ENCODE measurements at places on chromosomes 5 and 9.
A peak's percentile ranks its signal among the peaks of the same experiment; 100 is the strongest.

DNA sequence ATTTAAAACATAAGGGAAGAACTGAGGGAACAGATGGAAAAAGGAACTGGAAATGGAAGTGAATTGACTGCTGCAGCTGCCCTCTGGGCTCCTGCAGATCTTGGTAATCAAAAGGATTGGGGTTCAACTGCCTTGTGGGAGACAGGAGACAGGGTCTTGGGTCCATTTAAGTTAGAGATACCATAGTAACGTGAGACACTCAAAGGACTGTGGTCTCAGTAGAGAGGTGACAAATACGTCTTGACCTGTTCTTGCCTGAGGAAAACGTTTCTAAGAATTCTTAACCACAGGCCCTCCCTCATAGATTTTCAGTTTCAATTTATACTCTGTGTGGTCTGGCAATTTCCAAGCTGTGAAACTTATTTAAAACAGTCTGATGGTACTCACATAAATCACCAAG lies 100.8 kb upstream of the DHFR start:
- no peak for DNase-seq

GRCh38 chr9:113528811-113529210 lies 65.3 kb downstream of the RGS3 start:
- no peak for DNase-seq

GRCh38 chr9:134607971-134608370 lies 33.6 kb upstream of the COL5A1 start:
- no peak for DNase-seq

- peak; percentile 44 for DNase-seq
Measured at GRCh38 chr9:90098408-90098807, 493.6 kb downstream of the GADD45G start.

DNA sequence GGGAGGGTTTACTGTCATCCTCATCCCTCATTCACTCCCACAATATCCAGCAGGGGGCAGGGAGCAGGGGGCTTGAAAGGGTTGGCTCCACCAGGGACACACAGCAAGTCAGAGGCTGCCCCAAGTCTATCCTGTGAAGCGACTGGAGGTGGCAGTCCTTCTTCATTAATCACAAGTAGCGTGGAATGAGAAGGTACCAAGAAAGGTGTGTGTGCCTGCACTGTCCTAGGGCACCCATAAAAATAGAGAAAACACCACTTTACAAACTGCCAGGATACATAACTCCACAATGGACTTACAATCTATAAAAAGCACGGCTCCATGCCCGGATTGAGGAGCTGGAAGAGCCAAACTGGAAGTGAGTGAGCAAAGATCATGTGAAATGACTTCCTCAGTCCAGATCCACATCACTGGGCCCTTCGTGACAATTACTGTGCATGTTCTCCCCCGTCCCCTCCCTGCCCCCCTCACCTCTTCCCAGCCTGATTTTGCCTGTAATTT lies 183.9 kb downstream of the SLIT3 start:
- DNase-seq, result peak; percentile 32

DNA sequence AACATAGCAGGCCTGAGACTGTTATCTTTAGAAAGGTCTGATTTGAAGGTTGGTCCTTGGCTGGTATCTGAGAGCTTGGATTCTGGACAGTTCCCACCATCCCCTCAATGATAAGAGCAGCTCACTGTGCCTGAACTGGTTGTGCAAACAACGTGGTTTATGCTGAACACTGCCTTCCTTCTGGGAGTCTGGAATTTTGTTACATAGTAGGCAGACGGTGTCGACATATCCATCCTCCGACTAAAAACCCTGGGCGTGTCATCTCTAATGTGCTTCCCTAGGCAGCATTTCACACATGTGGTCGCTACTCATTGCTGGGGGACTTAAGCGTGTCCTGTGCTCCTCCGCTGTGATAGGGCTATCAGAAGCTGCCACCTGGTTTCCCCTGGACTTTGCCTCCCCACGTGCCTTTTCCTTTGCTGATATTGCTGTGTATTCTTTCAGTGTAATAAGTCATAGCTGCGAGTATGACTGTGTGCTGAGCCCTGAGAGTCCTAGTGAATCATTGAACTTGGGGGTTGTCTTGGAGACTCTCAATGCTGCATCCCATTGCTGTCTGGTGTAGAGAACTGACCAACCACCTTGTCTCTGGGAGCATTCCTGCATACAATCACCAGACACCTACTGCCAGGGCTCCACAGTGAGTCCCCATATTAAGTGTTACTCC lies 119.1 kb upstream of the TBC1D2 start:
- no peak for DNase-seq

DNA sequence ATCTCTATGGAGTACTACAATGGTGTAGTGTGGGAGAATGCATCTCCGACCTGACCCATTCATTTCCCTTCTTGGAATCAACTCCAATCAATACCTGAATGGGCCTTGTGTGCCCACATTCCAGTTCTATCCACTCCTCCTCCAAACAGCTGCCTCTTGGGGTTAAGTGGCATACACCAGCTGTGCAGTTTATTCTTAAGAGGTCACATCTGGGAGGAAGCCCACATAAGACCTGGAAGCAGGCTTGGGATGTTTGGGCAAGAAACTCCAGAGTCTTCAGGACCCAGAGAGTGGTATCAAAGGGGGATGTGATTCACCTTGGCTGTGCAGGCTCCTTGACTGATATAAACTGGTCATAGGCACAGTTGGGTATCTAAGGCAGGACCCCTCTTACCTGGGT lies 46.0 kb downstream of the ACTBL2 start:
- peak; percentile 24 for DNase-seq

GRCh38 chr9:84856181-84856632 lies 186.7 kb downstream of the NTRK2 start:
- DNase-seq, result no peak

DNA sequence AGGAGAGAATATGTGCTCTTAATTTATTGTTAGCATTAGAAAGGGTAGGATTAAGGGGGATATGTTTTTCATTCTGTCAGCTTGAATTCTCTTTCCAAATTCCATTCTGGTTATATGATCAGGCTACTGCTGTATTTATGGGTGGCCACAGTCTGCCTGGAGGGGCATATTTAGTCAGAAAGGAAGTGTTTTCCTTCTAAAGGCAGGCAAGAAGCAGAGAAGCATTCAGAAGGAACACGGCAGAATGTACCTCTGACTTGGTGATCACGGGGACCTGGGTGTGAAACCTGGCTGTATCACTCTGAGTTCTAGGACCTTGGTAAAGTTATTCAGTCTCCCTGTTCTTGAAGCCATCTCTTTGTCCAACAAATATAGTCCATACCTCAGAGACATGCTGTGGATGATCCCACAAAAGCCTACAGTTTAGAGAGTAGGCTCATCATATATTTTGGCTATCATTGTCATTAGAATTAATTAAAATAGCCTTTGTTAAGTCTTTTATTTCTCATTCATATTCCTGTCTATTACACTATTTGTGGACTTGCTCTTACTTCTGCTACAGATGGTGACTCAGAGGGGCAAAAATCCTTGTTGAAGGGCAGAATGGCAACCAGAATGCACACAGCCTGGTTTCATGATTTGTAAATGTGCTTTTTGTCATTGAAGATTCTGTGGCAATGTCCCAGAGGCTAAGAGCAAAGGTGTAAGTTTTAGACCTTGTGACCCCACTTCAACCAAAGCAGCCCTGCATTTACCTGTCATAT lies 2.7 kb downstream of the TNC start:
- no peak for DNase-seq

GRCh38 chr9:136572003-136572827 lies 26.4 kb upstream of the NOTCH1 start:
- DNase-seq, result no peak

DNA sequence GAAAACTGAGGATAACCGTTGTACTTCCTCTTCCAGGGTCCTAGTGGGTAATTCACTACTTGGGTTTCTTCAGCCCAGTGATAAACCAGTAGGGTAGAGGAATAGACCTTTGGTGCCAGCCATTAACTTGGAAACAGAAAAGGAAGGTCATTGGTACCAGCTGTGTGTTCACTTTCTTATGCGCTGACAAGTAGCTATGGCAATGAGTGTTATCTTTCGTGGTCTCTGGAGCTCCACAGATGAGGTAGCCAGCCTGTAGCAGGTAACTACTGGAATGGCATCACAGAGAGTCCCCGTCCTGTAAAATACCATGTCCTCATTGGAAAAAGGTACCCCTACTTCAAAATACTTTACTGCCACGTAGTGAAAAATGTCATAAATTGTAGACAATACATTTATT lies 2.3 kb downstream of the UHRF2 start:
- DNase-seq, result no peak

GRCh38 chr9:69090140-69090750 lies 54.7 kb downstream of the FXN start:
- no peak for DNase-seq

- no peak for DNase-seq
Measured at GRCh38 chr9:123120953-123121352, 87.5 kb downstream of the GPR21 start.

DNA sequence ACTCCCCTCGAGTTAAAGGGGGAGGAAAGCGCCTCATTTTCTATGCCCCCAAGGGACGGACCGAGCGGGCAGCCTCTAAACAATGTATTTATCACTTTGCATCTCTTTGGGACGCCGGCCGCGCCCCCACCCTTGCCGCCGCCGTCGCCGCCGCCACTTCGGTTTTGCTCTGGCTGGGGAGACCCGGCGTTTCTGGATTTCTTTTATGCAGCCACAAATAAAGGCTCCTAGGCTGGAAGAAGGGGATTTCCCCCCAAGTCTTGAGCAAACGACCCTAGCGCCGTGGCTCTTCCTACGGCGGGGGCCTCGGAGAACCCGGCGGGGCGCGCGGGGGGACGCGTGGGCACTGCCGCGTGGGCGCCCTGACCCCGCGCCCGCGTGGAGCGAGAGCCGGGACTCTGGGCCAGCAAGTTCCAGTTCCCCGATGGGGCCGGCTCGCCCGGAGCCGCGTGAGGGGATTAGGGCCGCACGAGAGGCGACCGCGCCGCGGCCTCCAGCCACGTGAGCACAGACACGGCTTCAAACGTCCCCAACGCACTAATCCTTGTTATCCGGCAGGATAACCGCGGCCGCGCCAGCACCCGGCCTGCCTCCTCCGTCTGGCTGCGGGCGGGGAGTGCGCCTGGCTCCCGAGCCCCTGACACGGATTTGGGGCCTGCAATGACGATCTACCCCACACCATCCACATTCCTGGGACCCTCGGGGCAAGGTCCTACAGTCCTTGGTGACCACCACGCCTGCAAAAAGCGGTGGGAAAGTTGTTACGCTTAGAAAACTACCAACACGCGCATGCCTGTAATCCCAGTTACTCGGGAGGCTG lies 7.9 kb upstream of the NEUROG1 start:
- DNase-seq, result peak; percentile 34

GRCh38 chr9:70901013-70901412 lies 220.4 kb downstream of the TRPM3 start:
- no peak for DNase-seq

- DNase-seq, result peak; percentile 15
Measured at GRCh38 chr5:72427488-72428437, 79.4 kb downstream of the ZNF366 start.

- no peak for DNase-seq
Measured at GRCh38 chr5:83632874-83633273, 87.8 kb downstream of the HAPLN1 start.

DNA sequence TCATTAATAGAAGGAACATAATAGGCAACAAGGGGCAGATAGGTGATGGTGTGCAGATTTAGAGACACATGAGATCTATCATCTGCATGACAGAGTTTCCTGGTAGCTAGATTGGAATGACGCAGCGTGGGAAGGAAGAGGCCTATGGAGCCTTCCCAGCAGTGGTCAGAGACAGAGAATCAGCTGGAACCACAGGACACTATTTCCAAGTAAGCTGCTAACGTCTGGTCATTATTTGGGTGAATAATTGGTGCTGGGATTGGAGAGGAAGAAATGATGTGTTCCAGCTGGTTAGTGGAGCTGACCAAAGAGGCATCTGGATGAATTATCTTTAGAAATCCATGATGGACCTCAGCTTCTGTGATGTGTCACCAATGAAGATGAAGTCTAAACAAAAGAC lies 91.2 kb upstream of the PRR16 start:
- DNase-seq, result no peak

- no peak for DNase-seq
Measured at GRCh38 chr5:64746446-64746845, 22.0 kb downstream of the SREK1IP1 start.

DNA sequence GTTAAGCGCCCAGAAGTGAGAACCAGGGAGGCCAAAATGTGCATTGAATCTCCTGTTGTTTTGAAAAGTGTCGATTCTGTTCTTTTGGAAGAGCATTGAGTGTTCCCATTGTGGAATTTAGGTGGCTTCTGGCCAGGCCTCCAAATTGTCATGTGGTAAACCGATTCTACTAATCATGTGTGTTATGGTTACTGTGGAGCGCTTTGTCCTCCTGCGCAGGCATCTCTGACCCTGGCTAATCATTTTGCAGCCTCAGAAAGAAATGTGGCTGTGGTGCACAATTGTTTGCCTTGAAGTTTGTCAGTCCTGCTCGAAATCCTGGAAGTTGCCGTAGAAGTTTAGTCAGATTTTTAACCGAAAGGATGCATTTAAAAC lies 121.3 kb downstream of the RASGRF2 start:
- no peak for DNase-seq

GRCh38 chr9:126673689-126674364 lies 60.1 kb downstream of the LMX1B start:
- DNase-seq, result no peak

- DNase-seq, result no peak
Measured at GRCh38 chr5:137148159-137148558, 351.0 kb downstream of the SPOCK1 start.

GRCh38 chr5:177232761-177233160 lies 70.8 kb downstream of the RAB24 start:
- no peak for DNase-seq

DNA sequence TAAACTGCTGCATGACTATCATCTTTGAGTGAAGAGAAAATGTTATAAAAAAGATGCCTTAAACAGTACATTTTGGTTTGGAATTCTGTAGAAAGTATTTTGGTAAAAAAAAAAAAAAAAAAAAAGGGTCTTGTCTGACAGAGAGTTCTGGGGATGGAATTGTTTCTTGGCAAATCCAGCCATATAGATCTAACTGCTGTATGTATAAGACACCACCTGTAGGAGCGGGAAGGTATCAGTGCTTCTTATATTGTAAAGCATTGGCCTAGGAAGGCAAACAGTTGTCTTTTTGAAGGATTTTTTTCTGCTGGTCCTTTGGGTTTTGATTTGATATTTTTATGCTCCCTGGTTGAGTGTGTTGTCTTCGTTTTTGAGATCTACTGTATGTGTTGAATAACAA lies 2.8 kb downstream of the PURA start:
- peak; percentile 7 for DNase-seq

GRCh38 chr5:161966564-161966963 lies 101.0 kb upstream of the GABRG2 start:
- DNase-seq, result peak; percentile 36

DNA sequence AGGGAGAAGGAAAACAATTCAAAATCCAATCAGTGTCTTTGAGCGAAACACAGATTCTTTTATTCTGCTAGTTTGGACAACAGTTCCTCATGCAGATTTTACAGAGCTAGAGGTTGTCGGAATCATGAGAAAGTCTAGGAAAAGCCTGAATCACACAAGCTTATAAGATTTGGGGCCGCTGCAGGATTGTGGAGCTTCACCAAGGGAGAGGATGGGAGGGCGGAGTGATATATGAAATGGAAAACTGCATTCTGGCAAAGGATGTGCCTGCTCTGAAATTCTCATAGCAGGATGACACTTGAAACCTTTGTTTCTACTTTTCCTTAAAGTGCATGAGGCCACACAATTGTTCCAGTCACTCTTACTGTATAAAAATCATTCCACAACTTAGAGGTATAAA lies 134.3 kb downstream of the OR2K2 start:
- DNase-seq, result no peak

Measured in NCI-H524 (cell line).